Hypothalamus (tissue), 51 donors: ENCODE measurements at places on chromosomes 2 and 18.
A peak's percentile ranks its signal among the peaks of the same experiment; 100 is the strongest.

DNA sequence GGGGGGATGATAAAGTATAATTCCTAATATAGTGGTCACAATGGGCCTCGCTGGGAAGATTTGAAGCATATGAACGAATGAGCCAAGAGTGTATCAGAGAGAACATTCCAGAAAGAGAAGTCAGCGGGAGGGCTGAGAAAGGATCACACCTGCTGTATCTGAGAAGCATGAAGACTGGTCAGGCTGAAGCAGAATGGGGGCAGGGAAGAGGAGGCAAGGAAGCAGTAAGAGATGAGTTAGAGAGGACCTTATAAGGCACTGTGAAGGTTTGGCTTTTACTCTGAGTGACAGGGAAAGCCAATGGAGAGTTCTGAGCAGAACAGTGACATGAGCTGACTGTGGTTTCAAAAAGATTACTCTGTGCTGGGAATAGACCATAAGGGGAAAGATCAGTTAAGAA, 73.5 kb downstream of the CHN1 start:
- no peak for DNase-seq

- DNase-seq, result no peak
Observed at GRCh38 chr2:174148833-174149232, 99.5 kb downstream of the OLA1 start.

DNA sequence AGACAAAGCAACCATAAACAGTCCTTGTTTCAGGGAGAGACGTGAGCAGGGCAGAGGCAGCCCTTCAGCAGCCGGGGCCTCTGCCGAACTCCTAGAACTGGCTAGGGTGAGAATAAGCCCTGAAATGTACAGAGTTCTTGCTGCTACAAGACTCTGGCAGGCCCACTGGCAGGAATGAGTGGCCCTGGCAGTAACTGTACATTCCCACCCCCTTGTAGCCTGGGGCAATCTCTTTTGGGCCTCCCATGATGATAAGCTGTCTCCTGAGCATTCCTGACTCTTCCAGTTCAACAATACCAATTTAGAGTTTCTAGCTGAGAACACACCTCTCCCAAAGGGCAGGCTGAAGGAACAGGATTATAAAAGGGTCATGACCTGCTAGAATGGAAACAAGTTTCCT, 54.3 kb downstream of the HAUS1 start:
- DNase-seq, result no peak

DNA sequence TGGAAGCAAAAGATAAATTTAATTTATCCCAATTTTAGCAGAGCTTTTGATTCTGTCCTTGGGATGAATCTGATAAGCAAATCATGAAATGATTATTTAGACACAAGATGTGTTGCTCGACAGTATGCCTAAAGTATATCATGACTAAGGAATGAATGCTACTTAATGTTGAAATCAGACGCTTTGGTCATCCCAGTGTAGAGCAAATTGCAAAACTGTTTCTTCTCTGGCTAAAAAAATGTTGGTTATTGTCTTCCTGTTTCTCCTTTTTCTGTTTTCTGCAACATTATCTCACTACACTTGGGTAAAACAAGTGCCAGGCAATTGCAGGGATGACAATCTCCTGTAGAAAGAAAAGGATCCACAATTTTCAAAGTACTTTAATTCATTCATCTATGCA, 66.4 kb downstream of the BABAM2 start:
- no peak for DNase-seq

- DNase-seq, result no peak
Observed at GRCh38 chr2:203070701-203071100, 56.0 kb downstream of the NBEAL1 start.

GRCh38 chr2:239814116-239814860, 210.9 kb downstream of the NDUFA10 start:
- DNase-seq, result no peak

GRCh38 chr2:100260712-100261620, 61.3 kb downstream of the LONRF2 start:
- peak; percentile 83 for DNase-seq

DNA sequence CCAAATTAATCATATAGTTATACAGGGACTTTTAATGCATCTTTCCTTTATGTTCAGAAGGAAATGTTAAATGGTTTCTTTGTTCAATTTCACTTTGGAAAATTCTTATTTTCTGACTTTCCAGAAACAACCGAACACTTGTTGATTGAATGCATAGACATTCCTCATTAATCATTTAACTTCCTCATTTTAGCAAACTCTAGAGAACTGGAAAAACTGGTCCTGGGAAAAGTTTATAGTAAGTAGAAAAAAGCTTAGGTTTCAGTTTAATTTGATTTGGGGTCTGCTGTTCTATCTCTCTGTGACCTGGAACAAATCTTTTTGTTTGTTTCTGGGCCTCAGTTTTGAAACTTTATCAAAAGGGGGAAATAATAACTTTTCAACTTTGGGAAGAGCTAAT, 320.4 kb downstream of the CMPK2 start:
- no peak for DNase-seq

DNA sequence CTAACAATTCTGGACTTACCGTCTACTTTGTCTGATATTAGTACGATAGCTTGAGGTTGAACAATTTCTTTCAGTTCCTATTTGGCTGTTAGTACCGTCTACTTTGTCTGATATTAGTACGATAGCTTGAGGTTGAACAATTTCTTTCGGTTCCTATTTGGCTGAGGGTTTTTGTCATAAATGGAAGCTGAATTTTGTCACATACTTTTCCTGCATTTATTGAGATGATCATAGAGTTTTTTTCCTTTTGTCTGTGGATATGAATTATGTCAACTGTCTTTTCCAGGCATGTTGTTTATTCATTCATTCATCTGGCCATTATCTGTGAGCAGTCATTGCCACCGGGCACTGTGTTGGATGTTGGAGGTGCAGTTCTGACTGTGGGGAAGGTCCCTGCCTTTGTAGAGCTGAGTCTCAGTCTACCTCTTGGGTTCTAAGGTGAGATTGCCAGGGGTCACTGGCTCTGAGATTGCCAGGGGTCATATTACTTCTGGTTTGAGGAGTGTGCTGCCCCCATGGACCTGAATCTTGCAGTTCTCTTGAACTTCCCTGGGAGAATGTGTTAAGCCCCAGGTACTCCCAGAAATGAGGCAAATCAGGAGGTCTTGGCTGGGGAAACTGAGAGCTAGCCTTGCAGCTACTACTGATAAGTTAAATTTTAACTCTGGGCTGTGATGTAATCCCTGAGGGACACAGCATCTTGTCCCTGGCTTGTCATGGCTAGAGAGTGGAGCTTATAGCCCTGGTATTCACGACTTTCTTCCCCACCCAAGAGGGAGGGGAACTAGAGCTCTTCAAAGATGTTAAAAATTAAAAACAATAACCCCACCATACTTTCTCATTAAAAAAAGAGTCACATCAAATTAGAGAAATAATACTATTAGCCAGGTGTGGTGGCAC, 89.1 kb upstream of the MBOAT2 start:
- no peak for DNase-seq

DNA sequence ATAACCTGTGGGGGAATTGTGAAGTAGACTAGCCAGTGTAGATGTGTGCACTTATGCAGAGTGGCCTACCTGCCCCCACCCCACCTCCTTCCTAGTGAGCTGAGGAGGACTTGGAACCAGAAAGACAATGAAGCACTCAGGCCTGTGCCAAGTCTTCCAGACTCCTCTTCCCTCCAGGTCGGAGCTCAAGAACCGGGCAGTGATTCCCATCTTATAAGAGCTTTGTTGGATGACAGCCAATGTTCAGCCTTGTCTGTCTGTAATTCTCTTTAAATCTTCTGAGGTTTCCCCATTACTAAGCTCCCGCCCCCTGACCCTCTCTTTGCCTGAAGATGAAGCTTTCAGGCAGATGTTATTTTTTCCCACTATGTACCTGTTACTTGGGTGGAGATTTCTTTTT, 121.0 kb downstream of the SMAD2 start:
- DNase-seq, result no peak

GRCh38 chr2:207205173-207205957, 39.6 kb upstream of the KLF7 start:
- no peak for DNase-seq

- DNase-seq, result no peak
Observed at GRCh38 chr2:15170070-15170775, 390.9 kb downstream of the NBAS start.

- no peak for DNase-seq
Observed at GRCh38 chr2:15481000-15481399, 80.1 kb downstream of the NBAS start.

DNA sequence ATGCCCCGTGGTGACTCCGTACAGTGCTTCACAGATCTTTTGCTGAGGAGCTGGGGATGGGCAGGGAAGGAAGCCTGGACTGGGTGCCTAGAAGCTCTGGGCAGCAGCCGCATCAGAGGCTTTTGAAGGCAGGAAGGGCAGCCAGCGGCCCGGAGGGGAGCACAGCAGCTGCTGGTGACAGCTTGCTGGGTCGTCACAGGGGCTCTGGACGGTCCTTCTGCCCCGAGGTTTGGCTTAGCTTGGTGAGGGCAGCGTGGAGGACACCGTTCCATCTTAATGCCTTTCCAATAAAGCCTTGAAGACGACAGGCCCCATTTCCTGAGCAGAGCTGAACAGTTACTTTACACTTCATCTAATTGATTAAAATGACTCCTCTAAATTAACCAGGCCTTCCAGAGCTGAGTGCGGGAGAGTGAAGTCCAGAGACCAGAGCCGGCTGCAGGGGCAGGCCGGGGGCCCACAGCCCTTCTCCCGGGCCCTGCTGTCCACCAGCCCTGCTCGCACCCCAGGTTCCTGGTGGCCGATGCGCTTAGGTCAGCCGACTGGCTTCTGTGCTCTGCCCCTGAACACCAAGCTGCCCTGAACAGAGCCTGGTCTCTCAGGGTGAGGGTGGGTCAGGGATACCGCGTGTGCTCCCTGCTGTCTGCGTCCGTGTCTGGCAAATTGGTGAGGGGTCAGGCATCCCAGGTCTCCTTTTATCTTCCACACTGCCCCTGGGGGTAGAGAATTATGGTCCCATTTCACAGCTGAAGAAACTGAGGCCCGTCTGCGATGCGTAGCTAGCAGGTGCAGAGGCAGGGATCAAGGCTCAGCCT, 43.5 kb downstream of the RRM2 start:
- DNase-seq, result no peak

DNA sequence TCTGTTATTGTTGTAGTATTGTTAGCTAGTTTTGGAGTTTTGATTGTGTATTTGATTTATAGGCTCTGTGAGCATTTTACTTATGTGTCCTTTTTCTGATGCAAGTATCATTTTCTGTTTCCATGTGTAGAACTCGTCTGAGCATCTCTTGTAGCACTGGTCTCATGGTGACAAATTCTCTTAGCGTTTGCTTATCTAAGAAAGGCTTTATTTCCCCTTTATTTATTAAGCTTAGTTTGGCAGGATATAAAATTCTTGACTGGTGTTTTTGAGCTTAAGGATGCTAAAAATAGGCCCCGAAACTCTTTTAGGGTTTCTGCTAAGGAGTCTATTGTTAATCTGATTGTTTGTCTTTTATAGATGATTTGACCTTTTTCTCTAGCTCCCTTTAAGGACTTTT, 57.6 kb upstream of the THUMPD2 start:
- no peak for DNase-seq

DNA sequence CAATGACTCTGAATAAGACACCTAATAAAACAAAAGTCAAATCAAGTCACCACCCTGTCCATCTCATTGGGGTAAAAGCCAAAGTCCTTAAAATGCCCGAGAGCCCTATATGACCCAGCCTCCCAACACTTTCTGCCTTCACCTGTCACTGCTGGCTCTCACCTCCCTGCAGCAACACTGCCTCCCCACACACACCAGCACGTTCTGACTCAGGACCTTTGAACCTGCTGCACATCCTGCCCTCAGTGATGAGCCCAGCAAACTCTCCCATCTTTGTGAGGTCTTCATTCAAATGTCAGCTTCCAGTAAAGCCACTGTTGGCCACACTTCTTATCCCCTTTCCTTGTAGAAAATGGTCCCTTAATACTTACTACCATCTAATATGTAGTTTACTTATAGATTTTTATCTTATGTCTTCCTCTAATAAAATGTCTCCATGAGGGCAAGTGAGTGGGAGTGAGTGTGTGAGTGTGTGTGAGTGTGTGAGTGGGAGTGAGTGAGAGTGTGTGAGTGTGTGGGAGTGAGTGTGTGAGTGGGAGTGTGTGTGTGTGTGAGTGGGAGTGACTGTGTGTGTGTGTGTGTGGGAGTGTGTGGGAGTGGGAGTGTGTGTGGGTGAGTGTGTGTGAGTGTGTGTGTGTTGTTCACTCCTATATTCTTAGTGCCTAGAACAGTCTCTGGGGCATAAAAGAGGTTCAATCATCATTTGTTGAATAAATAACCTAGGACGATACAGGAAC, 504.7 kb downstream of the EIPR1 start:
- DNase-seq, result no peak

DNA sequence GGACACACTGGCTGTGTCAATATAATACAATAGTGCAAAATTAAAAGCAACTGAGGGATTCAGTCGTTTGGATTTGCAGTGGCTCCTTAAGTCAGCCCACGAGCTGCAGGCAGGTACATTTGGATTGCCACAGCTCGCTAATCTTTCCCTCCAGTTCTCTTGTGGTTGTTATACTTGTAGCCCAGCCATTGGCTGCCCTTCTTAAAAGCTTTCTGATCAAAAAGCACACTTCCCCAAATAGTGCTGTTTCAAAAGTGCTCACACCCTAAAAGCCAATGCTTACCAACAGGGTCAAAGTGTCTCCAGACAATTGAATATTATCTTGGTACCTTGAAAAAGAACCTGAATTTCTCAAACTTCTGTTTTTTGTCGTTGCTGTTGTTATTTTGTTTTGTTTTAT, 404.7 kb upstream of the FAM98A start:
- no peak for DNase-seq

DNA sequence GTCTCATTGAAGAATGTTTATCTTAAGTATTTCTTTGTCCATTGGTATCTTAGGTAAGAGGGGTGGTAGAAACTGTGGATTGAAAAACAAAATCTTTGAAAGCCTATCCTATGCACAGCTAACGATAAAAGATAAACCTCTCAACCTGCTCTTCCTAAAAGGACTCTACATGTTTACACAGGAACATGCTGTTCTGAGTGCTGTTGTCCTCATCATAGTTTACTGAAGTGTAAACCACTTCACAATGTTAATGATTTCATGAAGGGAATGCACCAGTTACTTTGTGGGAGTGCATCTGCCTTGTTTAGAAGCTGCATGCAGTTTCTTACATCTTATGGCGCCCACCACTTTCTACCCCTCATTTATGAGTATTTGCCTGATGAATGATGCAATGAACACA, 1.2 kb downstream of the ACMSD start:
- DNase-seq, result no peak

- DNase-seq, result no peak
Observed at GRCh38 chr18:76913583-76913982, 91.2 kb downstream of the ZNF236 start.

- DNase-seq, result no peak
Observed at GRCh38 chr2:19709553-19709952, 192.2 kb downstream of the TTC32 start.
